ENCODE measurements at places on chromosomes 2 and 18. TPM values are rescaled to one million over a fixed set of nuclear protein-coding genes. Genes with fewer than 3 reads are reported as not detected.

The MBOAT2 gene
- total RNA-seq: 30.1 TPM

The ATAD2B gene
- 19.6 TPM for total RNA-seq

The TBR1 gene
- total RNA-seq: 0.26 TPM

The DAPL1 gene
- total RNA-seq: not detected

The MTCL1 gene
- 11.6 TPM for total RNA-seq

The MATN3 gene
- total RNA-seq: 0.83 TPM

The DSC3 gene
- 60.8 TPM for total RNA-seq

The KYNU gene
- 143 TPM for total RNA-seq
